NCI-H774 (cell line): ENCODE measurements at places on chromosomes 3 and 15.

DNA sequence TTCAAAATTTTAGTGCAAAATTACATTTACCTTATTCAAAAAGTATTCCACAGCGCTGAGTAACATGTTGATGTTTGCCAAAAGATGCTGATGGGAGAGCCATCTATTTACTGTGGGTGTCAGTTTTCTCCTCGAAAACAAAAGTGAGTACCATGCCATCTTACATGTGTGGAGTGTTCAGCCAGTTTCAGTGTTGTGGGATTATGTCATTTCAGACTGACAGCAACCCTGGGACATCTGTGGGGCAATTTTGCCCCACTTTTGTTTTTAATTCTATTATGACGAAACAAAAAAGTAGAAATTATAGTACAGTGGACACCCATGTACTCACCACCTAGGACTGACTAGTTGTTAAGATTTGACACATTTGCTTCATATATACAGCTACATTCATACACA, 19.6 kb downstream of the SLCO3A1 start:
- no peak for DNase-seq

GRCh38 chr3:172107403-172107802, 68.0 kb downstream of the FNDC3B start:
- DNase-seq = no peak

DNA sequence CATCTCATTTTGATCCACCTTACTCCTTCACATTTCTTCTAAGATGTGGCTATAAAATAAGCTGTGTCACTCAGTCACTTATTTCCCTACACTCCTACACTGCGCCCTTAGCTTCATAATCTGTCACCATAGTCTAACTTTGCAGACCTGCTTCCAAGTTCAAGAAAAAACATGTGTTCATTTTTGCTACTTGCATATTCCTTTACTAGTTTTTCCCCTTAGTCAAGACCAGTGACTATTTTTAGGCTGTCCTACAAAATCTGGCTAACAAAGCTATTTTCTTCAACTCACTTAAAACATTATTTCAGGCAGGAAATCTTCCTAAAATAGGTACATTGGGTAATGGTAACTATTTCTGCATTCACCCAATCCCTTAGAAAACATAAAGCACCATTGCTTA, 272.5 kb downstream of the TBC1D5 start:
- no peak for DNase-seq

- DNase-seq = no peak
Observed at GRCh38 chr3:157136647-157137387, 23.1 kb downstream of the CCNL1 start.

DNA sequence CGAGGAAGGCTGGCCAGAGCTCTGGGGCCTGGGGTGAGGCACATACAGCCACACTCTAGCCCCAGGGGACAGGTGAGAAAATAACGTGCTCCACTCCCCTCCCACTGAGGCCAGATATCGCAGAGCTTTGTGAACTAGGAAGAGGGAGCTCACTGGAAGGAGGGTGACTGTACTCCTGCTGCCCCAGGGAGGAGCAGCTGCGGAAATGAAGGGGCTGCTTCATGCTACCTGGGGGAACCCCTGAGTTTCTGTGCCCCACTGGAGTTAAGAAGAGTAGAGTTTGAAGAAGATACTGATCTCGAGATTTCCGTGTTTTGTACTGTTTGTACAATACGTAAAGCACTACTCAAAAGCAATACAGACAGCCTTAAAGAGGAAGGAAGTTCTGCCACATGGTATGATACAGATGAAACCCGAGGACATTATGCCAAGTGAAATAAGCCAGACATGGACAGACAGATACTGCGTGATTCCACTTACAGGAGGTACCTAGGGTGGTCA, 44.6 kb downstream of the CMTM6 start:
- no peak for DNase-seq

DNA sequence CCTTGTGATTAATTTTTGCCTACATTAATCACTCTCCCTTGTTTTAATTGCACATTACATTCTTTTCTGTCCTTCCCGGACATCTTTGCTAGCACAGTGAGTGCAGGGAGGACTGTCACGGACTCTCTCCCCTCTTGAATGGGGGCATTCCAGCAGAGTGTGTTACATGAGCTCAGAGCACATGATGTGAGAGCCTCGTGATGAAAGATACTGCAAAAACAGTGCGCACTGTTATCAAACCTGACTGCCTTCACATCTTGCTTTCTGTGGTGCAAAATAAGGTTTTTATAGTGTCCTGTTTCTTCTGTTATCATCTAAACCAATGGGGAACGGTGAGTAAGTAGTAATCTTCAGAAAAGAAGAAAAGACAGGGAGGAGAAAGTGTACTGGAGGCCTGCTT, 167.5 kb downstream of the PGPEP1L start:
- DNase-seq = no peak

DNA sequence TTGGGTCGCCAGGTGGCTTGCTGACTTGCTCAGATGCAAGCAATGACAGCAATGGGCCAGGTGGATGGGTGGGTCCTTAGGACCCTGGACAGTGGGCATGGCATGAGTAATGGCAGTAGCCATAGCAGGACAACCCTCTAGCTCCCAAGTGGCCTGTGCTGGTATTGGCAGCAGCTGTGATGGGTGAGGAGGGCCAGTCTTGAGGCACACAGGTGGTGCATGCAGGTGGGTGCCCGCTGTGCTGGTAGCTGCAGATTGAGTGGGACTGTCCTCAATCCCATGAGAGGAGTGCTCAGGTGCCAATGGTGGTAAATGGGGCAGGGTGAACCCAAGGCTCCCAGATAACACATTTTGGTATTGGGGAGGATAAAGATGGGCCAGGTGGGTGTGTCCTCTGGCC, 24.2 kb downstream of the AGBL1 start:
- DNase-seq = no peak

GRCh38 chr3:197298341-197298944, at the start of gene DLG1:
Gene DLG1, minus strand, starts transcription at chr3:197298612. Its CDS starts 1,408 bp downstream, at chr3:197297204.
- peak; percentile 87 for DNase-seq

DNA sequence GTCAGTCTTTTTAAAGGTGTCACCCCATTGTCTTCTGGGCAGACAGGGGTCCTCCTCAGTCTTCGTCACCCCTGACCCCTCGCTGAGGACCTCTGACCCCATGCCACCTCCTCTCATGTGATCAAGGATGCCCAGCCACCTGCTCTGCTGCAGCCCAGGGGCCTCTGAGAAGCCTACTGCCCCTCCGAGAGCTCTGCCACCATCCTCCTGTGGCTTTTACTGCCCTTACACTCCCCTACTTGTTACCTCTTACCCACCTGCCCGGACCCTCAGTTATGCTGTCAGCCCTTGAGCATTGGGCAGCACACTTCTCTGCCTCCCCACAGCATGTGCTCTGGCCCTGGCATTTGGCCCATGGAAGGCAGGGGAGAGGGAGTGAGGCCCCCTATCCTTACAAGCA, 123.2 kb downstream of the LRRK1 start:
- no peak for DNase-seq

- DNase-seq = no peak
Observed at GRCh38 chr3:111944372-111944771, 34.5 kb upstream of the ABHD10 start.

DNA sequence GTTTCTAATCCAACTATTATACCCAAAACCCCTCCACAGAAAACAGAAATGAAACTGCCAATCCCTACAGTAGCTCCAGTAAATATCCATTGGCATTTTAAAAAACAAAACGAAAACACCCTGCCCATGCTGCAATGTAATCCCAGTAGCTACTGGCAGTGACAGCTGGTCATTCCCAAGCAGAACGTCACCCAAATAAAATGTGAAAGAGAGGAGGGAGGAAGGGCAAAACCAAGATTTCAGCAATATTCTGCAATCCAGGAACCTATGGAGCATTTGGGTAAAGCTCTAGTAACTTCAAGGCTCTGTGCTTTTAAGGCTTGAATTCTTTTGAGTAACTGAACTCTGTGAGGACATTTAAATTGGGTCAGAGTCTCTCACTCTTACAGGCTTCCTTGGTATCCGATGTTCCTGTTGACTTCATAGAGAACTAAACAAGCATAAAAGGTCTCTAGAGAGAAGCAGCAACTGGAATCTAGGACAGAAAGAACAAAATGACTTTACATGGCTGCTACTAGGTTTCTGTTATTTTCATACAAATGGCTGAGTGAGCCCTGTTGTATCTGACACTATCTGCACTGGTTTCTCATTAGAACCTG, 136.2 kb downstream of the TNIK start:
- no peak for DNase-seq

- DNase-seq = no peak
Observed at GRCh38 chr3:21750831-21751391, at the start of gene ZNF385D. Gene ZNF385D, minus strand, starts transcription at chr3:21751210. Its CDS starts 294 bp downstream, at chr3:21750916.

DNA sequence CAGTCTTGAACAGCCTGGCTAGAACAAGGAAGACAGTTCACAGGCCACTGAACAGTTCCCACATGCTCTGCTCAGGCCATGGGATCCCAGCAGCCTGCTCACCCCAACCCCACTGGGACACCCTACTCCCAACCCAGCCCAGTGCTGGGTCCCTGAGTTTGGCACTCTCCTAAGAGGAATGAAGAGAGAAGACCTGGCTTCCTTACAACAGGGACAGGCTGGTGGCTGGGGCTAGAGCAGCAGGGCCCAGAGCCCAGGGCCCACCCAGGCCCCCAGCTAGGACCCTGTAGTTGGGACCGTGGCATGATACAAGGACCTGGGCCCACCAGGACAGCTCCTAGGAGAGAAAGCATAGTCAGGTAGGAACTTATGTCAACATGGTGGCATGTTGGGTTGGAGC, 43.4 kb downstream of the SEMA3G start:
- no peak for DNase-seq
